ENCODE measurements at places on chromosomes 7 and 10.

DNA sequence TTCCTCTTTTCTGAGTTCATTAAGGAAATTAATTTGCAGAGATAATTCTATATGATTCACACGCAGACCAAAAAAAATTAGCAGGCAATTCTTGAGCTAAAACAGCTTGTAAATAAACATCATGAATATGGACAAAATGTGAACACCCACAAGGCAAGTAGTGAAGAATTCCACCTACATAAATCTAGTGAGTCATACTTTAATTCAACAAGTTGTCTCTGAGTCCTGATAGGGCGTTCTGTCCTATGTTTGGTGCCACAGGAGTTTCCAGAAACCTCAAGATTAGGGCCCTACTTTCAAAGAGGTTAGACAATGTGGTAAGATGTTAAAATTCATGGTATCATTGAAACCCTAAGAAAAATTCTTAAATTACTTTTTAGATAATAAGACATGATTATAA is 122.3 kb downstream of the SGMS1 start:
- peak; percentile 32 for DNase-seq

- DNase-seq = no peak
Observed at GRCh38 chr7:24392774-24393173, 108.8 kb downstream of the NPY start.

DNA sequence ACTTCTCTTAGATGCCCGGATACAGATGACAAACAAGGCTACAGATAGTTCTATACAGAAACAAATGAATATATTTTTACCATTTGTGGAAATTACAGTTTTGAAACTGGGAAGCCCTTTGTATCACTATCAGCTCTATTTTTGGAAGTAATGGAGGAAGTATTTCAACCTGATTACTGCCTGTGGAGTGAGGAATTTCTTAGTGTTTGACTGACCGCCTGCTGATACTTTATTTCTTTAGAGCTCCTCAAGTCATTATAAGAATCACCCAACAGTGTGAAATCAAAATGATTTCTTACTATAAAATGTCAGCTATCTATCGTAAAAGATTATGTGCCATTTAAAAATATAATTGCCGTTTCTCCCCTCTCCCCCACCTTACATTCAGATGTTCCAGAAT is 290.9 kb downstream of the SDK1 start:
- DNase-seq = no peak

- no peak for DNase-seq
Observed at GRCh38 chr10:44989597-44990301, 11.0 kb upstream of the ZNF22 start.

DNA sequence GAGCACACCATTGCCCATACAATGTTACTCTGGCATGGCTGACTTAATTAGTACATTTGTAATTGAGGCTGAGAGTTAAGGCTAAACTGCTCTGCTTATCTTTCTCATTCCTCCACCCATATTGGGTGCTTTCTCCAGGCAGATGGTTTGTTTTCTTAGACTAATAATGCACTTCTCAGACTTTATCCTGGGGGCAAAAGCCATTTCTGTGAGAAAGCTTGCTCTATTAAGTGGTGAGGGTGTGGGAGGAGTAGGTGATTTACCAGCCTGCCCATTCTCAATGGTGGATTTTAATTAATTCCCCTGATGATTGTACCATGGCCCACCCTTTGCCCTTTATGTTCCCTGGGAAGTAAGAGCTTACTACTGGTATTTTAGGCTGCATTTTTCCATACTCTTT is 174.8 kb downstream of the FOXP2 start:
- no peak for DNase-seq

GRCh38 chr10:43043342-43043772 is 33.5 kb upstream of the RET start:
- no peak for DNase-seq

GRCh38 chr10:69894156-69894555 is 92.5 kb downstream of the COL13A1 start:
- peak; percentile 73 for DNase-seq

- DNase-seq = no peak
Observed at GRCh38 chr10:88974446-88975376, 15.9 kb upstream of the FAS start.

DNA sequence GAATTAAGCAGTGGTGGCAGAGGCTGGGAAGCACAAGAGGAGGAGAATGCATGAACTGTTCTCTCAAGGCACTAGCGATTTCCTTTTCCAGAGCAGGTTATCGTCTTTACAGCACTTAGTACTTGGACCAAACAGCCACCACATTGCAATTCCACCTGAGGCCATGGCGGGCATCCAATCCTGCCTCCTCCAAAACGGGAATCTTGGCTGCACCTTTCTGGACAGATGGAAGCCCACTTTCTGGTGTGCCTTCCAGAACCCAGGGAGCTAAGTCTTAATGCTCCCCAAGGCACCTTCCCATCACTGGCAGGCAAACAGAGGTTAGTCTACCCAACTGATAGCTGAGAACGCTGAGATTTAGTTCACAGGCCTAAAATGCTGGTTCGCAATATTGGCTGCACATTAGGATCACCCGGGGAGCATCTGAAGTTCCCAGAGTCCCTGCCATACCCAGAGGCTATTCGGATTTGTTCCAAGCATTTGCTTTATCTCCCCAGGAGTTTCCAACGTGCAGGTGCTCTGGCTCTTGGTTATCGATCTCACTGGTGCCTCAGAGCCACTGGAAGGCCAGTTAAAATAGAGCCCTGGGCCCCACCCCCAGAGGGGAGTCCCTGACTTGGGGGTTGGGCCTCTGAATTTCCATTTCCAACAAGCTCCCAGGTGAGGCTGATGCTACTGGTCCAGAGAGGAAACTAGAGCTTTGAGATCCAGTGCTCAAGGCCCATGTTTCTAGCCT is 62.2 kb downstream of the KCNMA1 start:
- DNase-seq = no peak

- DNase-seq = peak; percentile 63
Observed at GRCh38 chr7:137343281-137343841, at the start of gene PTN. Gene PTN (minus strand): TSS chr7:137343733. CDS start chr7:137254973, 88,760 bp downstream.

DNA sequence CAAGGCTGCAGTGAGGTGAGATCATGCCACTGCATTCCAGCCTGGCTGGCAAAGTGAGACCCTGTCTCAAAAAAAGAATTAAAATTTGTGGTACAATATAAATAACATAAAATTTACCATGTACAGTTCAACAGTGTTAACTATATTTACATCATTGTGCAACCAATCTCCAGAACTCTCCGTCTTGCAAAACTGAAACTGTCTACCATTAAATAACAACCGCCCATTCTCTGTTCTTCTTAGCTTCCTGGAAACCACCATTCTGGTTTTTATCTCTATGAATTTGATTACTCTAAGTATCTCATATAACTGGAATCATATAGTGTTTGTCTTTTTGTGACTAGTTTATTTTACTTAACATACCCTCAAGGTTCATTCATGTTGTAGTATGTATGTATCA is 167.6 kb downstream of the AUTS2 start:
- DNase-seq = no peak

GRCh38 chr7:88842201-88842600 is 46.7 kb upstream of the TEX47 start:
- no peak for DNase-seq

- no peak for DNase-seq
Observed at GRCh38 chr7:64879086-64879730, 23.9 kb upstream of the ZNF273 start.

GRCh38 chr7:92343714-92344113 is 97.9 kb downstream of the ANKIB1 start:
- DNase-seq = peak; percentile 36

GRCh38 chr7:91373111-91373800 is 109.0 kb downstream of the FZD1 start:
- DNase-seq = no peak

DNA sequence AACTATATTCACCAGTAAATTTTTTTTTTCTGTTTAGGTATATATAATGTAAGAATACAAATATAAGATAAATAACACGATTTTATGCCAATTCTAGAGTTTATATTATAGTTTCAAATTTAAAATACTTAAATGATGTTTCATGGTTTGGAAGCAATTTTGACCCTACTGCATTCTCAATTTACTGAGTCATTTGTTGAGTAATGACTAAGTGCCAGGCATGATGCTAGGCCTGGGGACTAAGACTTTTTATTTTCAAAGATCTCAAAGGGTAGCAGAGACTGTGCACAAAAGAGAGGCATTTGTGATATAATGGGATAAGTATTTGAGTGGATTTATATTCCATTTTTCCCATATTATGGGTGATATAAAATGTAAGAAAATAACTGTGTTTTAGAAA is 78.9 kb upstream of the SMIM30 start:
- peak; percentile 87 for DNase-seq

DNA sequence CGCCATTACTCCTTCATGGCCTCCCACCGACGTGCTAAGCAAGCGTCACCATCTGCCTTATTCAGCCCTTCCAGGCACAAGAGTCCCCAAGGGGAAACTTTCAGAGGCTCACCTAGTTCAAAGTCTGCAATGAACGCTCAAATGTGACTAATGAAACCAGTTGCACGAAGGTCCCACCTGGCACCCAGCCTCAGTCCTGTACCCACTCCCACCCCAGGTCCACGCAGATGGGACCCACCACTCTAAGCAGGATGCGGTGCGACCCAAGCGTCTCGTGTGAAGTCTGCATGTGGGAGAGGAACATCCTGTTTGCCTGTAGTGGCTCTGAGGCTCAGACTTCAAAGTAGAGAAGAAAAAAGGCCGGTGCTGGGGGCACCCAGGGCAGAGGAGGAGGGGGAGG is 40.3 kb downstream of the RGS10 start:
- DNase-seq = no peak

GRCh38 chr10:43166880-43167497 is 28.7 kb downstream of the CSGALNACT2 start:
- DNase-seq = no peak

DNA sequence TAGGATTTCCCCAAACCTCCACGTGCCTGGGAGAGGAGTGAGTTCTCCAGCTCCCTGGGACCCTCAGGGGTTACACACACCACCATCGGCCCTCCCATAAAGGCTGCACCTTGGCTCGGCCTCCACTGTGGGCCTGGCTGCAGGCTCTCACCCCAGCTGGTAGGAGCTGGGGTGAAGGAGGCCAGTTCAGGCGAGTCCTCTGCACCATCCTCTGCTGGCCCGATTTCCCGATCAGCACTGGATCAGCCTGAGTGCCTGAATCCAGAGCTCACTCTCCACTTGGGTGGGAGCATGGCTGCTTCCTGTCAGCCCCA is 115.1 kb upstream of the RET start:
- no peak for DNase-seq

DNA sequence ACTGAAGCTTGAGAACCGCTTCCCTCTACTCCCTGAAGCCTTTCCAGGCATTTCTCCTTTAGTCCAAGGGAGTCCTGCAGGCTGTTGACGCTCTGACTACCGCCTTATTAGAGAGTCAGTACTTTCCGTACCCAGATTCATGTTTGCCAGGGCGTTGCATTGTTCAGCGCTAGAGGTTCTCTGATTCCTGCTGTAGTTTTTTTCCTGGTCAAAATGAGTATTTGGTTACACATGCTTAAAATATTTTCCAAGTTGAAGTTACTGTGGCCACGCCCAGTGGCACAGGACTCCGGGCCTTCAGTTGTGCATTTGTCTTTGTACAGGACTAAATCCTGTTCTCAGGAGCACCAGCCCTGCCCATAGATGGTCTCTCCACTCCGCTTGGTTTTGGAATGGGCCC is 7.9 kb downstream of the MTURN start:
- peak; percentile 58 for DNase-seq

GRCh38 chr10:86940677-86941076 is 16.7 kb downstream of the MMRN2 start:
- DNase-seq = no peak

- no peak for DNase-seq
Observed at GRCh38 chr7:108454317-108454673, 1.9 kb downstream of the NRCAM start.

GRCh38 chr10:91541481-91541880 is 91.4 kb downstream of the PPP1R3C start:
- peak; percentile 11 for DNase-seq

DNA sequence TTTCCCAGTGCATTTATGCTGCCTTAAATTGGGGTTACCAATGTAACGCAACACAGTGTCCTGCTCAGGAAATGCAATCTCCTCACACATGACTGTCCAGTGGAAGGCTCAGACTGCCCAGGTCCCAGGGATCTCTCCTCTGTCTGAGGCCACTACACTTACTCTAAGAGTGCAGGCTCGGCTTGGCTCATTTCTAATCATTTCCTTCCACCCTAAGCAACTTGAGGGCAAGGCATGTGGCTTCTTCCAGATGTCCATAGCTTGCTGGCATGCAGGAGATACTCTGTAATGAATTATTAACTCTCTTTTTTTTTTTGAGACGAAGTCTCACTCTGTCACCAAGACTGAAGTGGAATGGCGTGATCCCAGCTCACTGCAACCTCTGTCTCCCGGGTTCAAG is 23.7 kb downstream of the PLAC9 start:
- no peak for DNase-seq

DNA sequence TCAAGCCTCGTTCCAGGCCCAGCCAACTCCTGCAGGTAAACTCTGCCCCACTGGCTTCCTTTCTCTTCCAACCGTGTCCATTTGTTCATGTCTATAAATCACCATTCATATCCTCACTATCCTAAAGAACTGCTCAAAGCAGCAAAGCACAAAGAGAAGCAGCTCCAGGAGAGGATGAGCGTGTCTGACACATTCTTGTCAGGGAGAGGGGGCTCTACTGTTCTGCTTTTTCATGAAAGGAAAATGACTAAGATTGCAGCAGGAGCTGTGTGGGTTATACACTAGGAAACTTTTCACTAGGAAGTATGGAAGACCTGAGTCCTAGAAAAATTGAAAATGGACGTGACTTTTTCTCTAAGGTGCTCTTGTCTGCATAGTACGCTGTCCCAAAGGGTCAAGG is 16.7 kb downstream of the AGFG2 start:
- DNase-seq = no peak

DNA sequence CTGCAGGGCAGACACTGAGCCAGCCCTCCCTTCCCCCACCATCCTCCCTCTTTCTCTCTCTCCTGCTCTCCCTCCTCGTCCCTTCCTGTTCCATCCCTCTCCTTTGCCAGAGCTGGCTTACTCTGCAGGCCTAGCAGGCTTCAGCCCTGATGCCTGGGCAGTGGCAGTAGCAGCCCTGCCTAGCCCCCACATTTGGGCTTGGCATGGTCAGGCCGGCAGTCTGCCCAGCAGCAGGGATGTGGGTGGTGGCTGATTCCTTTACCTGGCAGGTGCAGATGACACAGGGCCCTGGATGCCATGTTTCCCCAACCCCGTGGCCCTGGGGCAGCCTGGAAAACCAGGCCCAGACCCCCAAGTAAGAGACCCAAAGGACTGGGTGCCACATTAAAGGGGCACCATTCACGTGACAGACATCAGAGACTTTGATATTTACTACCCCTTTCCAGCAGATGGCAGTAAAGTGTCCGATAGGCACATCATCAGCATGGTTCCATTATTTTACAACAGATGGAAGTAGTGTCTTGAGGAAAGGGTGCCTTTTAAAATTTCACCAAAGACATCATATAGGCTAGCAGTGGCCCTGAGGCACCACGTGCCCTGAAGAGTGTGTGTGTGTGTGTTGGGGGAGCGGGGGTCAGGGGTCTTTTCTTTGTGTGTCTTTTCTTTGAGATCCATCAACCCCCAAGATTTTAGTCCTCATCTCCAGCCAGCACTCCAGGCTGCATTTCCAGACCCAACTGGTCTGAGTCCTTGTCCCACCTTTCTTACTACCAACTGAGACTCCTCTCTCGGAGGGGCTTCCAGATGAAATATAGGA is 5.9 kb downstream of the KCP start:
- peak; percentile 34 for DNase-seq
